Heart right ventricle (tissue), 16 donors: ENCODE measurements at places on chromosomes 16 and 17. TPM values are rescaled to one million over a fixed set of nuclear protein-coding genes. Genes with fewer than 3 reads are reported as not detected.

- DNase-seq, result no peak
Observed at GRCh38 chr16:89506791-89507191, 1.4 kb upstream of the SPG7 start.

DNA sequence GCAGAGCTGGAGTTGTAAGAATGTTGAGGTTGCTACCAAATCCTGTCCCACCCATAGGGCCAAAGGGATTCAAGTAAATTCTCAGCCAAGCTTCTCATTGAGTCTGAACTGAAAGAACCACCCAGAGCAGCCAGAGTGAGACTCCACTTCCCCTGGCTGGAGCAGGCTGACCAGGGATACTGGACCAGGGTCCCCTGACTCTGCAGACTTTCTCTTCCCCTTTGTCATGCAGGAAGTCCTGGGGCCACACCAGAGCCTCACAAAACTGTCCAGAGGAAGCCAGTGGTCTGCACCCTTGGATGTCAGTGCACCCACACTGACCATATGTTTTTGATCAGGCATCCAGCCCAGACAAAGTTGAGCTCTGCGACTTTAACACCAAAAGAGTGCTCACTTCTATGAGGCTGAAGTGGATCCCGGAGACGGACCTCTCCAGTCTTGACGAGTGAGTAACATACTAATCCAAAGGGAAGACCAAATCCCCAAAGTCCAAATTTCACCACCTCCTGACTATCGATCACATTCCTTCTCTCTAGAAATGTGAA lies 4.1 kb downstream of the NXN start:
- no peak for DNase-seq

DNA sequence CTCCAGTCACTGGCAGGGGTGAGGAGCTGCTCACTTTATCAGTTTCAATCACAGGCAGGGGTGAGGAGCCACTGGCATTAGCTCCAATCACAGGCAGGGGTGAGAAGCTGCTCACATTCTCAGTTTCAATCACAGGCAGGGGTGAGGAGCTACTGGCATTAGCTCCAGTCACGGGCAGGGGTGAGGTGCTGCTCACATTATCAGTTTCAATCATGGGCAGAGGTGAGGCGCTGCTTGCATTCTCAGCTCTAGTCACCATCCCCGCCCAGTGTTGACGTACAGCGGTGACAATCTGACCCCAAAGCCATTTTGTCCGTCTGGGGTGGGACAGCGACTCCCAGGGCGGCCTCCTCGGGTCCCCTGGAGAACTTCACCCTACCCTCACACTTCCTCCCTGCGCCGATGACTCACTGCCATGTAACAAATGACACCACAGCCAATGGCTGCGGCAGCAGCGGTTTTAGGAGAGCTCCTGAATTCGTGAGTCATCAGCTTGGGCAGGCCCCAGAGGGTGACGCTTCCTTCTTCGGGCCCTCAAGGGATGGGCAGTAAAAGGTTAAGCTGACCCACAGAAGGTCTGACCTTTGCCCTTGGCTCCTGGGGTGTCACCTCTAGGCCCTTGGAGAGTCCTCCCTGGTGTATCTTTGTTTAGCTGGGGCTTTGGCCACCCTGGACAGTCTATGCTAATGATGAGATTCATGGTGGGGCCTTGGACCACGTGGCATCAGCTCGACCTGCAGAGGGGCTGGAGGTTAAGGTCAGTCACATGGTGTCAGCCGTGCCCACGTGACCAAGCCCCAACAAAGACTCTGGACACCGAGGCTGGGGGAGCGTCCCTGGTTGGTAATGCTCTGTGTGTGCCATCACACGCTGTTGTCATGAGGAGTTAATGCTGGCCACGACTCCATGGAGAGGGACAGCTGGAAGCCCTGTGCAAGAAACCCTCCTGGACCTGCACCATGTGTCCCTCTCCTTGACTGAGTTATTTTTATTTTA lies 171.7 kb downstream of the C16orf95 start:
- DNase-seq, result no peak

GRCh38 chr17:72714357-72714966 lies 378.0 kb downstream of the SLC39A11 start:
- no peak for DNase-seq

The LAT gene
- total RNA-seq, result 1.1 TPM

The GSE1 gene
- total RNA-seq, result 34.9 TPM

DNA sequence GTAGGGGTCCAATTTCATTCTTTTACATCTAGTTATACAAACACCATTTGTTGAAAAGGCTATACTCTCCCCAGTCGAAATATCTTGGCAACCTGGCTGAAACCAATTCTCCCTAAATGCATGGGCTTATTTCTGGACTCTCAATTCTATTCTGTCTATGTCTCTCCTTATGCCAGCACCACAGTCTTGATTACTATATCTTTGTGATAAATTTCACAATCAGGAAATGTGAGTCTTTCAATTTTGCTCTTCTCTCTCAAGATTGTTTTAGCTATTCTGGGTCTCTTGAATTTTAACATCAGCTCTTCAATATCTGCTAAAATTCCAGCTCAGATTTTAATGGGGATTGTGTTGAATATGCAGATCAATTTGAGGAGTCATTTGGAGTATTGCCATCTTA lies 5.9 kb upstream of the TRIM25 start:
- no peak for DNase-seq
